Activated CD4-positive, alpha-beta T cell treated with anti-CD3 and anti-CD28 coated beads, Interleukin-2, amount 10 ng/mL, durations not matched to agents 7 days and 5 days (primary cell): ENCODE measurements at places on chromosomes 11 and 22. TPM values are rescaled to one million over a fixed set of nuclear protein-coding genes. Genes with fewer than 3 reads are reported as not detected.

DNA sequence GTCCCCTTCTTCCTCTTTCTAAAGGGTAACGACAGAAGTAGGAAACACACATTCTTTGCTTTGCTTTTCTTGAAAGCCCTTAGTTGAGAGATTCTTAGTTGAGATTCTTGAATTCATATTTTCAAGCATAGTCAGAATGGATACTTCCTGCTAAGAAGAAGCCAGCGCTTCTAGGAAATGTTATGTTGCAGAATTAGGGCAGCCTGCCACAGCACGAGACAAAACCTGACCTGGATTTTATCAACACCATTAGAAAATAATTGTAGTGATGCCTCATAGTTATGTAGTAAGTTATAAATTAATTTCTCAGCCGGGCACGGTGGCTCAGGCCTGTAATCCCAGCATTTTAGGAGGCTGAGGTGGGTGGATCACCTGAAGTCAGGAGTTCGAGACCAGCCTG, 37.9 kb upstream of the NUP160 start:
- H3K27ac ChIP-seq, result peak overlapping the region; percentile 97
- DNase-seq, result peak; percentile 51
- peak overlapping the region; percentile 54 for H3K4me3 ChIP-seq

DNA sequence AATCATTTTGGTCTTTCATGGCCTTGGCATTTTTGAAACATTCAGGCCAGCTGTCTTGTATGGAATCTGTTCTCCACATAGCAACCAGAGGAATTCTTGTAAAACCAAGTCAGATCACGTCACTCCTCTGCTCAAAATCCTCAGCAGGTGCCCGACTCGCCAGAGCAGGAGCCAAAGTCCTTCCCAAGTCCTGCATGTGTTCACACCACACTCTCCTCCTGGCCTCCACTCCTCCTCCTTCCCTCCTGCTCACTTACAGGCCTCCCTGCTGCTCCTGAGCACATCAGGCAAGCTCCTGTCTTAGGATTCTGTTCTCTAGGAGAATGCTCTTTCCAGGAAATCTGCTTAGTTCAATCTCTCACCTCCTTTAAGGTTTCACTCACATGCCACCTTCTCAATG, 6.9 kb upstream of the PSMC3 start:
- no peak overlapping the region for H3K27ac ChIP-seq
- DNase-seq, result no peak
- no peak overlapping the region for H3K4me3 ChIP-seq
- H3K4me1 ChIP-seq, result no peaks in the 10 kb centered on the region
- no peaks in the 10 kb centered on the region for H3K36me3 ChIP-seq
- no peaks in the 10 kb centered on the region for H3K27me3 ChIP-seq

DNA sequence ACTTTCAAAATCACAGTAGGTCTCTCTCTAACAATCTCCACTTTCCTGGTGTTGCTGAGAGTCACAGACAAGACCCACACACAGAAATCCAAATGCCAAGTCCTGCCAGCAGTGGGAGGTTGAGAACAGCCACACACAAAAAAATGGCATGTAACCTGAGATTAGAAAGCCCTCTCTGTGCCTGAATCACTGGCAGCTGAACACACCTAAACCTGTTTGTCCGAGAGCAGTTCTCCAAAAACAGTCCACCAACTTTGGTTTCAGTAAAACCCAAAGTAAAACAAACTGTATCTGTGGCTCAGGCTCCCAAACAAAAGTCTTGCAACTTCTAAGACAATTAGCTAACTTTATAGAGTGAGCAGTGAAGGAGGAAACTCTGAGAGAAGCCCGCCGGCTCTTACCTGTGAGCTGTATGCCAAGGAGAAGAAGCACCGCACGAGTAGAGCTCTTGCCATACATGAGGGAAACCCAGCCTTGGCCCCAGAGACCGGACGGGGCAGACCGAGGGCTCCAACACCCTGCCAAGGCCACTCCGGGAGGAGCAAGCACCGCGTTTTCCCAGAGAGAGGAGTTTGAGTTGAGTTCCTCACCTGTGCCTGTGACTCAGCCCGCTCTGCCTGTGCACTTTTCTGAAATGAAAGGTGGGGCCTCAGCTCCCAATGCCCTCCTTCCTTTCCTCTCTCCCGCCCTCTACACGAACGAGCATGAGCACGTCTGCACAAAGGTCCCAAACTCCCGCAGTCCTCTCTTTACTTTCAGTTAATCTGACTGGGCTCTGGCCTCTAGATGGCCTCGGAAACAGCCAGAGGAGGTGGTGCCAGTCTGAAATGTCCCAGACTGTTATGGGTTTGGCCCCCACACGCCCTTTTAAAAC, at the start of gene MPZL2:
Gene MPZL2 (minus strand): TSS at position 603 of the 874 bp plus-strand sequence. CDS start 144 bp downstream, at position 459.
- H3K4me1 ChIP-seq, result peaks cover 55% of the 10 kb centered on the region
- H3K27me3 ChIP-seq, result peaks cover 10% of the 10 kb centered on the region
- peak within 1 kb of the TSS; percentile 77 for H3K27ac ChIP-seq
- H3K36me3 ChIP-seq, result peaks cover 19% of the 10 kb centered on the region
- peak; percentile 37 for DNase-seq

- DNase-seq, result no peak
- no peak overlapping the region for H3K27ac ChIP-seq
- H3K36me3 ChIP-seq, result no peaks in the 10 kb centered on the region
- H3K27me3 ChIP-seq, result no peaks in the 10 kb centered on the region
These were observed 268.0 kb upstream of the ANO3 start for GRCh38 chr11:26063915-26064314.

DNA sequence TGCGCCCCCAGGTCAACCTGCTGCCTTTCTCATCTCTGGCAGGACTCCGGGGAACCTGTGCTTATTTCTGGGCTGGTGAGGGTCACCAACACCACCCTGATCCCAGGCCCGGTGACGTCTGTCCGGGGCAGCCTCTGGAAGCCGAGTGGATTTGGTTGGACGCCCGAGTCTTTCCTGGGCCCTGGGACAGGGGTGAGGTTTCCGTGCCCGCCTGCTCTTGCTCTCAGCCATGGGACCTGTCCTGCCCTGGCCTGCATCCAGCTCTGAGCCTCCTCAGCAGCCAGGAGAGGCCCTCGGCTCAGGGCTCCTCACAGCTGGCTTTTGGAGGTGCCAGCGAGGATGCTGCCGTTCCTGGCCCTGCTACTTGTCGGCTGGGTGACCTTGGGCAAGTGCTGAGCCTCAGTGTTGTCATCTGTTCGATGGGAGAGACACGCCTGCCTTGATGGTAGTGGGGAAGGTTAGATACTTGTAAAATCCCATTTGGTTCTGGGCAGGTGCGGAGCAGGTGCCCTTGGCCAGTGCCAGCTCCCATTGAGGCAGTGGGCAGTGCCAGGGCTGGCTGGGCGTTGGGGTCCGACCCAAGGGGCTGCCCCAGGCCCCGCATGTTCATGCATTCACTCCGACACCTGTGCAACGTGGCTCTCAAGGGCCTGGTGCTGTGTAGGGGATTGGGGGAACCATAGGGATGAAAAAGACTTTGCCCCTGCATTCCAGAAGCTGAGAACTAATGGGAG, 58.9 kb upstream of the THY1 start:
- no peak overlapping the region for H3K27ac ChIP-seq
- H3K27me3 ChIP-seq, result no peaks in the 10 kb centered on the region
- no peak for DNase-seq
- H3K4me1 ChIP-seq, result no peaks in the 10 kb centered on the region

DNA sequence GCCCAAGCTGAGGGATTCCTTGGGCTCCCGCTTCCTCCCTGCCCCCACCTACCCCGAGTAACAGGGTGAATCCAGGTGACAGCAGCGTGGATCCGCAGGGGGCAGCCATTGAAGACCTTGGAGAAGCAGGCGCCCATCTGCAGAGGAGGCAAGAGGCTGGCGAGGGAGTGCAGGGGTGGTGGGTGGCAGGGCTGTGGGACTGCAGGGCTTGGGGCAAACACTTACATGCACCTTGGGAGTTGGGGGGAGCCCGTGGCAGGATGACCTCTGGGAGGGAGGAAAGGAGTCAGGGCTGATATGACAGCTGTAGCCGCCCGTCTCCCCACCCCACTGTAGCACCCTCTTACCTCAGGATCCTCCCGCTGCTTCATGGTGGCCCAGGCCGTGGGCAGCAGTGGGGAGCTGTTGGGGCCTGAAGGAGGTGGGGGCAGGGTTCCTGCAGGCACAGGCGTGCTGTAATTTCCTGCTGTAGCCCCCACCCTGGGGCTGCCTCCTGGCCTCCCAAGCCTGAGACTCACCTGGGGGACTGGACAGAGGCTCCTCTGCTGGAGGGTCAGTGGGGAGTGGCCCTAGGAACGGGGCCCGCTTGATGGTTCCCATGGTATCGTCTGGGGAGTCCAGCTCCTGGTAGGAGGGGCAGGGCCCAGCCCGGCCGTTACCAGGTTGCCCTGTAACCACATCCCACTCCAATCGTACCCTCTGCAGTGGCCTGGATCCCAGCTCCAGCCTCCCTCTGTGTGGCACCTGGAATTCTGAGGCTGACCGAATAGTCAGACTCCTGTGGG, 6.1 kb downstream of the MAP4K2 start:
- no peak for DNase-seq
- peaks cover 29% of the 10 kb centered on the region for H3K36me3 ChIP-seq
- no peaks in the 10 kb centered on the region for H3K27me3 ChIP-seq
- peaks cover 48% of the 10 kb centered on the region for H3K4me1 ChIP-seq
- no peak overlapping the region for H3K4me3 ChIP-seq
- no peak overlapping the region for H3K27ac ChIP-seq

- H3K4me1 ChIP-seq, result no peaks in the 10 kb centered on the region
- DNase-seq, result no peak
- no peaks in the 10 kb centered on the region for H3K27me3 ChIP-seq
- no peak overlapping the region for H3K27ac ChIP-seq
These were observed 124.9 kb downstream of the C11orf58 start for GRCh38 chr11:16863389-16863788.

DNA sequence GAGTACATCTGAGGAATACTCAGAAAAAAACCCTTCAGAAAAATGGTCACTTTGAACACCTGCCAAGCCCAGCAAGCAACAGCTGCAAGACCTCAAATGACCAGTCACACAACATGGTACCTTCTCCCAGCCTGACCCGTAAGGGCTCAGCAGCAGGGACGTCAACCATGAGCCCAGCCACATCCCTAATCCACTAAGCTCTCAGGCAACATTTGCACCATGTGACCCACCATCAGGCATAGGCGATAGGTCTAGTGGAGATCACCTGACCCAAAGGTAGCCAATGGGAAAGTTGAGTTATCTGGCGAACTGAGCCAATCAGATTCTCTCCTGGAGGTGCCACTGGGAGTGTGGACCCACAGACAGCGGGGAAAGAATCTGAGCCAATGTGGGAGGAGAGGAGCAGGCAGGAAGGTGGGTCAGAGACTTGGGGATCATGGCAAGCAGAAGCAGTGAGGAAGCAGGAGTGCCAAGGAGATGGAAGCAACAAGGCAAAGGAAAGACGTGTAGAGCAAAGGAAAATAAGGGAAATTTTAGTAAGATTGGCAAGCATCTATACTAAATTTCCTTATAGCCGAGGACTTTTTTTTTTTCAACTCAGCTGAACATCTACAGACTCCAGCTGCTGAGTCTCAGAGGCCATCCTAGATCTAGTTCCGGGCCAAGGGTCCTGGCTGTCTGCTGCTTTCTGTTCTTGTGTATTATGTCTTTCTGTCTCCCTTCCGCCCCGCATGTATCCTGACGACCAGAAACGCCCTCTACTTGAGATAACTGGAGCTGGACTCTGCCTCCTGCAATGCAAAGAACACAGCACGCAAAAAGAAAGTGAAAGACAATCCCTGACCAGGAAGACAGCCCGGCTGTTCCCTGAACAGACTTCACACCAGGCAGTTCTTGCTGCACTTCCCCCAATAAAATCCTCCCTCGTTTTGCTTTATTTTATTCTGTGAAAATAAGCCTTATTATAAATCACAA, 11.0 kb upstream of the PLAAT2 start:
- peak; percentile 59 for DNase-seq
- peaks cover 8% of the 10 kb centered on the region for H3K27me3 ChIP-seq
- peak overlapping the region; percentile 85 for H3K27ac ChIP-seq
- H3K36me3 ChIP-seq, result peaks cover 8% of the 10 kb centered on the region
- peak overlapping the region; percentile 63 for H3K4me3 ChIP-seq

The ZNF70 gene
- 2.0 TPM for total RNA-seq

The QSER1 gene
- 12.3 TPM for total RNA-seq

The C11orf87 gene
- total RNA-seq, result not detected

The SCUBE2 gene
- total RNA-seq, result 0.55 TPM

The PEX26 gene
- total RNA-seq, result 41.0 TPM
